ENCODE measurements at places on chromosomes 3 and 15.

GRCh38 chr3:112000966-112001365 lies 2.2 kb downstream of the TAGLN3 start:
- DNase-seq, result no peak

DNA sequence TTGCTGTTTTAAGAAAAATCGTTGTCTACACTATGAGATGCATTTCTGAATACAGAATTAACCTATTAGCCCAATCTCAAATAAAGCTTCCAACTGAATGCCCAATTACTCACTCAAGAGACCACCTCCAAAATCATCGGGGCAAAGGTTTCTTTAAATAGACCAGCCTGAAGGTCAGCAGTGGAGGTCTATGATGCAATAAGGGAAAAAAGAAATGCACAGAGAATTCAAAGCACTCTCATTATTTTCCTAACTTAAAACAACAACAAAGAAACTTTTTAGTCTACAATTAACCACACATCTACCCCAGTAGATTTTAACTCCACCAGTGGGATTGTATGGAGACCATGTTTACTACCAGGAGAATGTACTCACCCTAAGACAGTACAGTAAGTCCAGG lies 657.7 kb upstream of the CCDC54 start:
- DNase-seq, result no peak

DNA sequence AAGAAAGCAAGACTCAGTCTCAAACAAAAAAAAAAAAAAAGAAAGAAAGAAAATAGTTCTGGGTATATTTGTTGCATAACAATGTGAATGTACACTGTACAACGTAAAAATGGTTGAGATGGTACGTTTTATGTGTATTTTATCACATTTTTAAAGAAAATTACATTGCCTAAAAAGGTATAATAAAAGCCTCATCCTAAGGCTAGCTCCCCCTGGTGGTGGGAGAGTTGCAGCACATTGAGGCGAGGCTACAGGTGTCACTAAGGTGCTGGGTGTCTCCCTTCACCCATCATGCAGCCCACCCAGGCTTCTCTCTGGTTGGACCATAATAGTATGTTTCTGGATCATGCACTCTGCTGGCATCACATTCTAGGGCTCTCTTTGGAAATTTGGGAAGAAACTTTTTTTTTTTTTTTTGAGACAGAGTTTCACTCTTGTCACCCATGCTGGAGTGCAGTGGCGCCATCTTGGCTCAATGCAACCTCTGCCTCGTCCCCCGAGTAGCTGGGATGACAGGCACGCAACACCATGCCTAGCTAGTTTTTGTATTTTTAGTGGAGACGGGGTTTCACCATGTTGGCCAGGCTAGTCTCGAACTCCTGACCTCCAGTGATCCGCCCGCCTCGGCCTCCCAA lies 12.4 kb upstream of the RAB11A start:
- peak; percentile 53 for DNase-seq

GRCh38 chr3:43236008-43236407 lies 50.3 kb upstream of the SNRK start:
- no peak for DNase-seq

GRCh38 chr3:171054921-171055320 lies 28.4 kb upstream of the SLC2A2 start:
- DNase-seq, result peak; percentile 8

DNA sequence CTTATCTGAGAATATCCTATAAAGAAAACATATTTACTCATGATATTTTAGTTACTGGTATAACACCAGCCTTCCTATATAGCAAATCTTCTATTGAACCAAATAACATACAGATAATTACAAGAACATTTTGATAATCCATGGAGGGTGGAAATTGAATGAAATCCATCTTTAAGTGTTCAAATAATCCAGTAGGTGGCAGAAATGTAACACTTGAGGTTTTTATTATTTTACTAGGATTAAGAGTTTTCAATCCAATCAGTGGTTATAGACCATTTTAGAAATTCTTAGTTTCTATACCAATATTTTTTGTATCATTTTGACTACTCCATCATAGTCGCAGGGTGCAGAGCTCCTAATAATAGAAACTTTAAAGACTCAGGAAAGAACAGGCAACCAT lies 101.9 kb upstream of the KCNH8 start:
- no peak for DNase-seq
